Substantia nigra (tissue), 51 donors: ENCODE measurements at places on chromosomes 3 and 15.
A peak's percentile ranks its signal among the peaks of the same experiment; 100 is the strongest.

DNA sequence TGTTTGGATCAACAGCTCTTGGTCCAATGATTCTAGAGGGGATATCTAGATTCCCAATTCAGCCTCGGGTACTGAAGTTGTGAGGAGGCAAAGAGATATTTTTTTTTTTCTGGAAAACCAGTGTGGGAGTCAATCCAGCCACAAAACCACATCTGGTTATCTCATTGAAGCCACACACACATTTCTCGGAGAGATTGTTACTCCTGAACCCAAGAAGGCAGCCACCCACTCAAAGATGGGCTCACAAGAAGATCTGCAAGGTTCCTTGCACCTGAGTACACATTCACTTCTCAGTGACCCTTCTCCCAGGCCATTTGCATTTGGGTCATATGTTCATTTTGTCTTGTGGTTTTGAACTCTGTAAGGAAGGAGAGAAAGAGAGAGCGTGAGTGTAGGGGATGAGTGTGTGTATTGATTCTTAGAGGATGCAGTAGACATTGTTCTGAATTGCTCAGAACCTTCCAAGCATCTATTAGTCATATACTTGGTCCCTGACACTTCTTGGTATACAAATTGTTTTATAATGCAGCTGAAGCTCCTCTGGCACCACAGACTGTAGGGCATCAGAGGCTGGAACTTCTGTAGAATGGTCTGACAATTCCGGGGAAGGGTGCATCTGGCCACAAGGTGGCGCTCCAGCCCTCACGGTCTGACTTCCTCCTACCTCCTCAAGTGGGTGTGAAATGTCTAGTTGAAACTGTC lies 39.3 kb upstream of the TRA2B start:
- DNase-seq = peak; percentile 16

DNA sequence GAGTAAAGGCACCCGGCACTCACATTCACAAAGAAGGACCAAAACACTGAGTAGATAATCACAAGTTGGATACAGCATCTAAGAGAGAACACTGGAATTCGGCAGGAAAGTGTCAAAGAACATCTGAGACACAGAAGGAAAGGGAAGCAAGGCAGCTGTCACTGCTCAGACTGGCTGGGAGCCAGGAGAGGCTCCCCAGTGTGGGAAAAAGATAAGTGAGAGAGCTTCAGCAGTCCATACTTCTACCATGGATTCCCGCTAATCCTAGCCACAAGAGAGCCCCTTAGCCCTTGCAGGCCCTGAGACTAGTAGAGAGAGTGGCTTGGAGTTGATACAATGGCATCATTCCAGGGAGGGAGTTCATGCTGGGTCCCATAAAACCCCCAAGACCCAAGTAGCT lies 36.7 kb upstream of the CP start:
- DNase-seq = no peak

DNA sequence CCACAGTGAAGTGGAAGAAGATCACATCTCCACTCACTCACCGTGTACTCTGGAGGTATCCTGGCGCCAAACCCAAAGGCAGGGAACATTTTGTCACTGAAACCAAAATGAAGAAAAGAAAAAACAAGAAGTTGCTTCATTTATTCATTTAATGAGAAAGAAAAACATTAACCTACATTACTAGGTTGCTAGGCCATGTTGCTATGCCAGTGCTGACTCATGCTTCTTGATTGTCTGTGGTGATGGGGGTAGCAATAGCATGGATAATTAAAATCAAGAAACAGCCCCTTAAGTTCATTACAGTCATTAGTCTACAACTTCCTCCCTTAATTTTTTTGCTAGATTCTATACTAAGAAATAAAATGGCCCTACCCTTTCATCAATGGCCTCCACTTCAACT lies 52.7 kb upstream of the MRPL3 start:
- no peak for DNase-seq

DNA sequence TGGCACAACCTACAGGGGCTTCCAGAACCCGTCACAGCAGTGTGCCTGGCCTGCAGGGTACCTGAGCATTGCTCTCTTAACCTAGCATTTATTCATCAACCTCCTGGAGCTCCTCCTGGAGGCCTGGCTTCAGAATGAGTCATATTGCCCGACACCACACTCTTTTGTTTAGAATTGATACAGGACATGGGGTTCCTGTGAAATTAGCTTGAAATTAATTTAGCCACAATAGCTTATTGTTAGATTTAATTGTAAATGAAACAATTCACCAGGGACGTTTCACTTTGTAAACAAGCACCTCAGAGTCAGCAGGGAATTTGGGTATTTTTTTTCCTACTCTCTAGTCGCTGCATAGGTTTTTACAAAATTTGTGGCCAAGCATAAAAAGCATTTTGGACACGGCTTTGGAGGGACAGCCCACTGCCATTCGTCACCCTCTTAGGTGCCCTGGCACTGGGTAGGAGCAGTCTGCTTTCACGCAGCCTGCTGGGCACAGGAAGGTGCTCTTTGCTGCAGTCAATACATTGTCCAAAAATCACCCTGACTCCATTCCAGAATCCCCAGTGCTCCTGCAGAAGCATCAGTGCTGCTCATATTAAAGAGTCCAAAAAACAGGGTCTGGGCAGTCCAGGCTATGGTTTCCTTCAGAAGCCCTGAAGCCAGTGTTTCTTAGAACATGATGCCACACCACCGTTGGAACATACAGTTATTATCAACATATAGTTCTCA lies 60.8 kb upstream of the MEF2A start:
- no peak for DNase-seq

DNA sequence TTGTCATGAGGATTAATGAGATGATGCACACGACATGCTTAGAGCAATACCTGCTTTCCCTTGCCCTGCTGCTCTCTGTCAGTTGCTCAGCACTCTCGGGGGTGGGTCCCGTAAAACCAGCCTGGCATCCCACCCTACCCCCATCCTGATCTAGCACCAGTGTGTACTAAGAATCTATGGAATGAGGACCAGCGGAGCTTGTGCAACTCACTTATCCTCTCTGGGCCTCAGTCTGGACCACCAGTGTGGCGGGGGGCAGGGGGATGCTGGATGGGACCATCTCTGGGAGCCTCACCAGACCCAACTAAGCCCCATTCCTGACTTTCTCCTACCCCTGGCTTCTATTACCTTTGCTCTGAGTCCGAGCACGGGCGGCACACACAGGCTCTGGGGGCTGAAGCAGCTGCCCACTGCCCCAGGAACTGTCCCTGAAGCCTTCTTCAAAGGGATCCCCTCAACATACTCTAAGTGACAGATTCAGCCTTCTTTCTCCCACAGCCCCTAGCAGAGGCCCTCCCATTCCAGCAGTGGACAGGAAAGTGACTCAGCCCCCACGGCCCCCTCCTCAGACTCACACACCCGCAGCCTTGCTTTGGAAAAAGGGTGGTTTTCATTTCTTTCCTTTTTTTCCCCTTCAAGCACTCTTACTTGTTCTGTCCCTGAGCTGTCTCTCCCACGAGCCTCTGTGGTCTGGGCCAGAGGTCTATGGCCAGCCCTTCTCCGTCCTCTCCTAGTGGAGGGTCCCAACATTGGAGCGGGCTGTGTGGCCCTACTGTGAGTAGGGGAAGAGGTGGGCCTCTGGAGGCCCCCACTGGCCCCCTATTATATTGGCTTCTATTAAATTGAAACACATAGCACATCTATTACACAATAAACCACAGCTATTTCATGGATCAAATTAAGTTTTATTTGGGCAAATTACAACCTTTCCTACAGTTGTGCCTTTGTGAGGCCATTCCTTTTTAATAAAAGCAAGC lies 100.3 kb downstream of the SMAD6 start:
- DNase-seq = no peak

GRCh38 chr3:124478830-124479229 lies 251.4 kb upstream of the UMPS start:
- no peak for DNase-seq

- peak; percentile 40 for DNase-seq
Observed at GRCh38 chr3:30680789-30681648, 74.6 kb downstream of the TGFBR2 start.

- DNase-seq = no peak
Observed at GRCh38 chr3:32184187-32184730, 54.2 kb upstream of the CMTM8 start.

- no peak for DNase-seq
Observed at GRCh38 chr3:135865553-135865952, 100.0 kb upstream of the PPP2R3A start.

DNA sequence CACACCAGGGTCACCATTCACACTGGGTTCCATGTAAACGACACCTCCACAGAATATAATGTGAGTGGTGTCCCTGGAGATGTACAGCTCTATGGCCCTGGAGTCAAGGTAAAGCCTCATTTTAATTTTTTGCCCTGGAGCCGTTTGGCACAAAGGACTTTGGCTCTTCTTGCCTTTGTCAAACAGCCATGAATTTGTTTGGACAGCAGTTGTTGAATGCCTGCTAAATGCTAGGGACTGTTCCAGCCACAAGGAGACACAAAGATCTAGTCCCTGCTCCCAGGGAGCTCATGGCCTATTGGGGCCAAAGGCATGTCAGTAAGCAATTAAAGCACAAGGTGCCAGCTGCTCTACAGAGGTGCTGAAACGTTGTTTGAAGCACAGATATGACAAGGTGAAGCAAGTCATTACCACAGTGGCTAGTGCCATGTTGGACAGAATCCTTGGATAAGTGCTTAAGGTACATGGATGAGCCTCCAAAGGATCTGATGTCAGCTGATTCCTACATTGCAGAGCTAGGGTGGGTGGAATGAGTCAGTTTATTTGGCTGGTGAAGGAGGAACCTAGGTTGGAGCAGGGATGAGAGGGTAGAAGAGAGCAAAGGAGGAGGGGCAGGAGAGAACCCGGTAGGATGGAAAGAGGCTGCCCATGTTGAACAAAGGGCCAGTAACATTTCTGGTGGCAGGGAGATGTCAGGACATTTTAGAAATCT lies 171.9 kb upstream of the CTDSPL start:
- no peak for DNase-seq

- no peak for DNase-seq
Observed at GRCh38 chr15:80174017-80174746, 21.4 kb downstream of the FAH start.

DNA sequence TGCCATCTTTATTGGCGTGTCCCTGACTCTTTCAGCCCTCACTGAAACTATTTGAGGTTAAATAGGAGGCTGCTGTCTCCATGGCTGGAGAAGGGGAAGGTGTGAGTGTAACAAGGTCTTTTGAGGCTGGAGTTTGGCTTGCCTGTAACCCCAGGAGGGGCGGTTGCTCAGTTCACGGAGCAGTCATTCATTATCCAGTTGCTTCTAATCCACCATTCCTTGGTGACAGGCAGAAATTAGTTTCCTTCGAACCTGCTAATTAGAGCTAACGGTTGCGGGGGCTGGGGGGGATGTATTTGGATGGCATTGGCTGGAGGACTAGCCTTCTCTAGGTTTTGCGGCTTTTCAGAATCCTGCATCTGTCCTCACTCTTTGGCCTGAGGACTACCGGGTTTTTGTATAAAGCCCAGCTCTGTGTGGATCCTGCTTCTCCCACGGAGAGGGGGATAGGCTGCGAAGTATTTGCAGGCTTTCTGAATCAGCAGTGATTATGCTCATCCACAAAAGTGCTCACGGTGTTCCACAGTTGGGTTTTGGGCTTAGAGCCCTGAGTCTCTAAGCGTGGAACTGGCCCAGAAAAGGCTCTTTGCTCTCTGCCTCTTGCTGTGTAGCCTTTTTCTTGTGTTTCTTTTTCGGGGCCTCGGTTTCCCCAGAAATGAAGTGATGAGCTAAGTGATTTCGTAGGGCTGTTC lies 18.6 kb downstream of the FGD5 start:
- no peak for DNase-seq

DNA sequence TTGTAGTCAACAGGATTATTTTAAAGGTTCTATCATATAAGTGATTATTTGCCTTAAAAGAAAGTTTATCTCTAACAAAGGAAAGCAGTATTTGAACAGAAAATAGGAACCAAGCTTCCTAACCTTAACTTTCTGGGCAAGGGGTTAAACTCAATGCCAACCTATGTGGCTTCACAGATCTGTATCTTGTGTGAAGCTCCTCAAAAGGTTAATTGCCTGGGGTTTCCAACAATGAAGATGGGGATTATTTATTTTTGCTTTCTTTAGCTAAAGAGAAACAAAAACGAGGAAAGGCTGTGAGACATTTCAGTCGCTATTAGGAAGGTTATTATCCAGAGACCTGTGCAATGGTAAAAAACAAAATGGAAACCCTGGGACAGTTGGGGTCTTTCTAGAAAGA lies 1.1 kb upstream of the WDR82 start:
- DNase-seq = no peak

- no peak for DNase-seq
Observed at GRCh38 chr3:196537319-196537984, 22.3 kb upstream of the SMCO1 start.

- no peak for DNase-seq
Observed at GRCh38 chr15:74962219-74962618, 5.6 kb upstream of the RPP25 start.

DNA sequence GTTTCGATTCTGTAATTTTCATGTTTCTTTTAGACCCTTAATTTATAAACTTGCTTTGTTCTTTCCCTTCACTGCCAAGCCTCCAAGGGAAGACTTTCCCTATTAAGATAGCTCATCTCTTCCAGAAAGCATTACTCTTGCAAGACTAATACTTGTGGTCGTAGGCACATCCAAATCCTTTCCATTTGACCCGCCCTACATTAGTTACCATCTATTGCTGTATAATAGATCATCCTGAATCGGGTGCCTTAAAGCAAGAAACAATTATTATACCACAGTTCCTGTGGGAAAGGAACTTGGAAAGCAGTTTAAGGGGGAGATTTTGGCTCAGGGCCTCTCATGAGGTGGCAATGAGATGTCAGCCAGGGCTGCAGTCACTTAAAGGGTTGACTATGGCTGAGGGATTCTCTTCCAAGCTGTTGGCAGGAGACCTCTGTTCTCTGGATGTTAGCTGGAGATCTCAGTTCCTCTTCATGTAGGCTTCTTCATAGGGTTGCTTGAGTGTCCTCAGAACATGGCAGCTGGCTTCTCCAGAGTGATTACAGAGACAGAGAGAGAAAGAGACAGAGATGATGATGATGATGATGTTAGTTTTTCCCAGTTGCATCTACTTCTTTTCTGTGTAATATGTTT lies 570.4 kb upstream of the TGFBR2 start:
- no peak for DNase-seq

- no peak for DNase-seq
Observed at GRCh38 chr3:129343643-129344360, 65.1 kb downstream of the HMCES start.

DNA sequence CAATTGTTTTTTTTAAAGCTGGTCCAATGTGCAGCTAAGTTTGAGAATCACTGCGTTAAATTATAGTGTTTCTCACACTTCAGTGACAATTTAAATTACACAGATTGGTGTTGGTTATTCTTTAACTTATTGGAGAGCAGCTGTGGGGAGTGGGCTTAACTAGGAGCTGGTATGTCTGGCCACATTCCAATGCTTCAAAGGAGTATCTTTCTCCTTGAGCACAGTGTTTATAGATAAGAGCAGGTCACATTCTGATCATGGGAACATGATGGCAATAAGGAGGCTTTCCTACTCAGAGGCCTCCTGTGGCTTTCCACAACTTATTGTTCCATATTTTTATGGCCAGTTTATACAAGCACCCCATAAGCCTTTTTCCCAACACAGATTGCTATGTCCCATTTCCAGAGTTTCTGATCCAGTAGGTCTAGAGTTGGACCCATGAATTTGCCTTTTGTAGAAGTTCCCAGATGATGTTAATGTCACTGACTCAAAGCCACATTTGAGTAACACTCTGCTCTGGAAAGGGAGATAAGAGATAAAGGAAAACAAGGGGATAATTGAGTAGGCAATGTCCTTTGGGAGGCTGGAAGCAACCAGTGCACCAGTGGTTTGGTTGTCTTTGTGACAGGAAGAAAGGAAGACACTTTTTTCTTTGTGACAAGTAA lies 33.0 kb upstream of the PLSCR4 start:
- no peak for DNase-seq
